ENCODE measurements at places on chromosomes 1 and 21.

- DNase-seq = no peak
Measured at GRCh38 chr1:243503155-243503554, 247.3 kb downstream of the SDCCAG8 start.

GRCh38 chr21:44701023-44701400, 4.0 kb downstream of the KRTAP10-12 start:
- no peak for DNase-seq

DNA sequence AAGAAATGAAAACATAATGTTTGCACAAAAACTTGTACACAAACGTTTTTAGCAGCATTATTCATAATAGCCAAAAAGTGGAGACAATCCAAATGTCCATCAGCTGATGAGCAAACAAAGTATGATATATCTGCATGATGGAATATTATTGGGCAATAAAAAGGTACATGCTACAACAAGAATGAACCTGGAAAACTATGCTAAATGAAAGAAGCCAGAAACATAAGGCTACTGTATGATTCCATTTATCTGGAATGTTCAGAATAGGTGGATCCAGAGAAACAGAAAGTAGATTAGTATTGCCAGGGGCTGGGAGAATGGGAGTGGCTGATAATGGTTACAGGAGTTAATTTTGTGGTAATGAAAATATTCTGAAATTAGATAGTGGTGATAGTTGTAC, 19.0 kb downstream of the FBXO28 start:
- DNase-seq = no peak

- DNase-seq = no peak
Measured at GRCh38 chr21:46650476-46651098, 15.1 kb downstream of the PRMT2 start.

- DNase-seq = no peak
Measured at GRCh38 chr1:58317694-58318093, 228.8 kb downstream of the OMA1 start.

All from CD4-positive, alpha-beta T cell treated with Interleukin-4 for 4 hours (primary cell).